IPS DF 6.9 (cell line): ENCODE measurements at places on chromosomes 1 and 21.

DNA sequence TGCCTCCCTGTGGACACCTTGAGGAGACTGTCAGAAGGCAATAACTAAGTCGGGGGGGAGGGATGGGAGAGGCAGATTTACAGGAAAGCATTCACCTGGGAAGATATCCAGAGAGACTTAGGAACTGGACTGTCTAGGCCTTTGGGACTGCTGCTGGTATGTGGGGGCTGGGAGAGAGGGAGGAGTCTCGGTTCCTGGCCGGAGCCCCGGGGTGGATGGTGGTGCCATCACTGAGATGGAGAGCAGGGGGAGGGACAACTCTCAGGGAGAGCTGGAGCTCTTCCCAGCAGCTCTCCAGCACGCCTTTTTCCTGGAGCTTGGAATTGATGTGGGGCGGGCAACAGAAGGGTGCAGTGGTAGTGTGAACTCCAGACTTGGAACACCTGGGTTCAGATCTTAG lies 22.1 kb downstream of the PTPRF start:
- DNase-seq: no peak

DNA sequence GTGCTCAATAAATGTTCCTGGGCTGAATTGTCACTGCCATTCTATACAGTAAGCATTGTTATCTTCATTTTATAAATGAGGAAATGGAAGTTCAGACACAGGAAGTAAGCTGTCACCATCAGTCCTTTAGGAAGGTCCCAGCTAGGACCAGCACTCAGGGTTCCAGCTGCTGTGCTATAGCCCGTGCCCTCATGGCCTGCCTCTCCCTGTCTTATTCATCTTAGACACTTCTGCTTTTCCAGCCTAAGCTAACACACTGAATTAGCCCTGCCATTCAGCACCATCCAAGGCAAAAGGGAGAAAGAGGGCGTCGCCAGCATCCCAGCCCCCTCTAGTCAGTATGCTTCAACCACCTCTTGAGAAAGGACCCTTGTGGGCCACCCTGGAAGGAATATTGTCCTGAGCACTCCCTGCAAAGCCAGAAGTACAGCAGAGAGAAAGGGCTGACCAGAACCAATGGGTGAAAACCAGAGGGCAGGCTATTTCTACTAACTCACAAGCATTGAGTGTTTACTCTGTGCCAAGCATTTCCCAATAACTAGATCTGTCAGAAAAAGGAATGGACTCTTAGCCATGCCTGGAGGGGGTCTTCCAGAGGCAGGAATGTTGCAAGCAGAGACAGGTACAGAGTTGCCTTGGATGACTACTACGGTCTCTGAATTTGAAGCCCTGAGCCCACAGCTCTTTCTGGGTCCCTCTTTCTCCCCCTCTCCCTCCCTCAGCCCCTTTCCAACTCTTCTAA lies 77.9 kb upstream of the NFIA start:
- DNase-seq: no peak

DNA sequence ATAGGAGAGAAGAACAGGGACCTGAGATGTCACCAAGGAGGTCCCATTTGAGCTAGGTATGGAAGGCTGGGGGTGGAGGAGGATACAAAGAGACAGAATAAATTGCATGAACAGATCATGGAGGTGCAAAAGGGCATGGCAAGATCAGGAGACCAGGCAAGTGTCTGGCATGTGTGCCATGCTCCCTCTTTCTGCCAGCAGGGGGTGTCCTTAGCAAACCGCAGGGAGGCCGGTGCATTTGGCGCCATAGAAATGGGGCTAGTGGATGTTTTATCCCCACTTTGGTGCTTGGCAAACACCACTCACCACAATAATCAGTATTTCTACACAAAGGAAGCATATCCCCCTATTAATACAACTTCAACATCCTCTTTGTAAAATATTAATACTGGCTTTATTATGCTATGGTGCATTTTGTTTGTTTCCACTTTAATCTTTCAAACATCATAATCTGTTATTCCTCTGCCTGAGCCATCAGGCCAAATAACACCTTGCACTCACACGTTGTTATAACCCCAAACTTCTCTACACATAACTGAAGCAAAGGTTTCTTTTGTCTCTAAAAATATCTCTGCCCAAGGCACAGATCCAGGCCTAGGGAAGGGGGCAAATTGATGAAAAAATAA lies 25.9 kb downstream of the S100A6 start:
- DNase-seq: no peak

- no peak for DNase-seq
Measured at GRCh38 chr1:21277180-21277579, 13.1 kb downstream of the ECE1 start.

GRCh38 chr1:40039245-40039756 lies 1.2 kb upstream of the CAP1 start:
- no peak for DNase-seq

DNA sequence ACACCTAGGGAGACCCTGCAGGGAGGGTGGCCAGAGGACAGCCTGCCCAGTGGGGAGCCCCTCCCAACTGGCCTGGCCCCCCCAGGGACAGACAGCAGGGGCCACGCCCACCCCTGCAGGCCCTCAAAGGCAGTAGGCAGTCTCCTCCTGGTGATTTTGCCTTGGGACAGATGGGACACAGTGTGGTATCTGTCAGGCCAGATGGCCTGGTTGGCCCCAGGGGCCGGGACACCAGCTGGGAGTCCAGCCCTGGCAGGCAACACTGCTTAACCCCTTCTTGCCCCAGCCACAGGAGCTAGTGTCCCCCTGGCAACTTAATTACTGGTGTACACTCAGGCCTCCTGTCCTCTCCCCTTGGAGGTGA lies 17.8 kb downstream of the IFFO2 start:
- no peak for DNase-seq

DNA sequence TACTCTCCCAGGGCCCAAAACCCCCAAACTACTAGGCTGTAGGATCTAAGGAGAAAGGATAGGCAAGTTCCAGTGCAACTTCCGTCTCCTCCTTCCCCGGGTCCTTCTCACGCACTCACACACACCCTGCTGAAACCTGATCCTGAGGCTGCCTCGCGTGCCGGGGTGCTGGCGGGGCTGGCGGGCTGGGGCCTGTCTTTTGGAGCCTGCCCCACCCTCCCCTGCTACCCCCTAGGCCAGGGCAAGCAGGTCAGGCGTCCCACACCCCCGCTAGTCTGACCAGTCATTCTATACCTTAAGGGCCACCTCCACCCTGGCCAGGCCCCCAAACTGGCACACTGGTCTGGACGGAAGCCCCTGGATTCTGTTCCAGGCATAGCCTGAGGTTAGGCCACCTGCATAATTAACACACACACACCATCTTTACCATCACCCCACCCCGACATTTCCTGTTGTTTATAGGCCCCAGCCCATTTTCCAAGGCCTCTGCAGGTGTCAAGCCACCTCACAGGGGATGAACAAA lies 48.3 kb upstream of the ARTN start:
- peak; percentile 39 for DNase-seq

DNA sequence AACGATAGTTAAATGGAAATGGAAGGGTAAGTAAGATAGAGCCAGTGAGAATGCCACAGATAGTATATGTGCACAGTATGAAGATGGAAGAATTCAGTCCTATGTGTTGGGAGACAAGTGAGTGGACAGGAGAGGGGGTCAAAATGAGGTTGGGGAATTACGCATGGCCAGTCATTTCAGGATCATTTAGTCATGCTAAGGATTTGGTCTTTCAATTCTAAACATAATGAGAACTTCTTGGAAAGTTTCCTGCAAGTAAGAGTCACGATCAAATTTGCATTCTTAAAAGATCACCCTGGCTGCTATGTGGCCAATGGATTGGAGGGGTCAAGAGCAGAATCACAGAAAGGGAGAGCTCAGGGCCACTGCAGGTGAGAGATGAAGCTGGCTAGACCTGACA lies 64.0 kb upstream of the KCNK2 start:
- DNase-seq: no peak

GRCh38 chr1:170698301-170699275 lies 34.7 kb downstream of the PRRX1 start:
- no peak for DNase-seq

DNA sequence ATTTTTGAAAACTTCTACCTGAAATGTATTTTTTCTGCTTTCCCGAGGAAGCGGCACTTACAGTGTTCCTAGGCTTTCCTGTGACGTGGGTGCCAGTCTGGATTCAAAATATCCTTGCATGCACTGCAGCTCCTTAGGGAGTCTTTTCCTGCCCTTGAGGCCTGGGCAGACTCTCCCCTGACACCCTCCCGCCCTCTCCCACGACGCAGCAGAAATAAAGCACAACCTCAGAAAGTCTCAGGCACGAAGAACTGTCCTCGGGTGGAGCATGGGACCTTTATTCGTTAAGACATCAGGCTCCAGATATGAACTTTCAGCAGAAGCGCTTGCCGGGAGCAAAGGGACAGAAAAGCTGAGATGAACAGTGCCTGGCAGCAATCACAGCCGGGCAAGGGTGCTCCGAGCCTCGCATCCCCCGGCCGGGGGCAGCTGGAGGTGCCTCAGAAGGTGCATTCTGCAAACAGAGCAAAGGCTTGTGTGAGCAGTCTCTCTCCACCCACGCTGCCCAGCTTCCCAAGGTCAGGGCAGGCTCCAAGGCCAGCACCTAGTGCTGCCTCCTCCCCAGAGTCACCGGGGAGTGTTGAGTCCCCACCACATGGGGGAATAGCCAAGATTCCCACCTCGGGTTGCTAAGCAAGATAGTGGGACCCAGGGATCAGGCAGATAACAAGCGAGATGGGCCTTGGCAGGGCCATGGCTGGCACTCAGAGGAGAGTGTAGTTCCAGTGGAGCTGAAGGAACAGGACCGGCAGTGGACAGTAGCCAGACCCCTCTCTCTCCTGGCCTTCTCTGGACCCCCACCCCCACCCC lies 3.2 kb downstream of the TFF3 start:
- DNase-seq: no peak

GRCh38 chr1:171717062-171717718 lies 24.7 kb downstream of the VAMP4 start:
- DNase-seq: no peak

GRCh38 chr21:28633839-28634555 lies 358.7 kb downstream of the LTN1 start:
- no peak for DNase-seq

- DNase-seq: no peak
Measured at GRCh38 chr1:153649863-153650235, 8.7 kb upstream of the SNAPIN start.

DNA sequence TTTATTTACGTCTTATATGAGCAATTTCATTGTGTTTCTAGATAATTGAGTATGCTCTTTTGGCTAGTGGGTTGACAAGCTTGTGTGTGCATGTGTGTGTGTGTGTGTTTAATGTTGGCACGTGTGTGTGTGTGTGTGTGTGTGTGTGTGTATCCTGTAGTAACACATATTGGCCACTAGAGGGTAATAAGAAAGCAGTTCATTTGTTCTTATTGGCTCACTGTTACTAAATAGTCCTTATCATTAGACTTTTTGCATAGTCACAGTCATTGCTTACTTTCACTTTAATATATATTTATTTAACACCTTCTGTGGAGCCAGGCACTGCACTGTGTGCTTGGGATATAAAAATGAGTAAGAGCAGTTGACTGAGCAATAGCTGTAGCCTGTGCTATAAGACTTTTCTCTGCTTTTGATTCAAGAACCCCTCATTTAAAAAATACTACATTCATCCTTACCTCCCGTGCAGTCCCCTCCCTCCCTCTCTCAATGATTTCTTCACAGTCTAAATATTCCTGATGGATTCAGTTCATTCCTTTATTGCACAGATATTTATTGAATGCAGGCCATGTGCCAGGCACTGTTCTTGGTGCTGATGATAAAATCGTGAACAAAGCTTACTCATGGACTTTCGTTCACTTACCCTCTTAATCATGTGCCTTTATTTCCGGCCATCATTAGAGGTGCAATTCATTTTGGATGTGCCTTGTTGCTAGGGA lies 96.7 kb downstream of the DYRK1A start:
- no peak for DNase-seq

DNA sequence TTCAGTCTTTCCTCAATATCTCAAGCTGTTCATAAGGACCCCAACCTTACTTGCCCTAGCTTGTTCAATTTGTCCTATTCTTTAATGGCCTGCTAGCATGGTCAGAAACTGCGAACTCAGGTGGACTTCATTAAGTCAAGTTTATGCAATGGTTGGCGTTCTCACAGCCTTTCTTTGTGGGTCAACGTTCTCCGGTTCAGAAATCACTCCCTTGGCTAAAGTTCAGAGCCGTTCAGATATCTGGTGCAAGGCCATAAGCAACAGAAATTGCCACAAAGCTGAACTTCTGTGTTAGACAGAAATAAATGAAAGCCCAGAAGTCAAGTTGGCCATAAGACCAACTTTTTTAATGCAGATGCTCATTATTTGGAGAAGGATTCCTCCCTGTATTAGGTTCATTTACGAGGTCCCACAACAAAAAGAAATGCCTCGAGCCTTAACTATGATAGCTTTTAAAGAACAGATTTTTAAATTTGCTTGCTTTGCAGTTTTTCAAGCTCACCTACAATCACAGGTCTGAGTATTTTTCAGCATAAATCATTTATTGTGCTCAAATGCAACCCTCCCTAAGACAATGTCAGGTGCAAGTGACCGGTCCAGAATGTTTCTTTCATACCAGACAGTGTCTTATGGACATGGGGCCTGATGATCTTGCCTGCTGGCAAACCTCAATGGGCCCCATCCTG lies 140.2 kb upstream of the COL11A1 start:
- no peak for DNase-seq

DNA sequence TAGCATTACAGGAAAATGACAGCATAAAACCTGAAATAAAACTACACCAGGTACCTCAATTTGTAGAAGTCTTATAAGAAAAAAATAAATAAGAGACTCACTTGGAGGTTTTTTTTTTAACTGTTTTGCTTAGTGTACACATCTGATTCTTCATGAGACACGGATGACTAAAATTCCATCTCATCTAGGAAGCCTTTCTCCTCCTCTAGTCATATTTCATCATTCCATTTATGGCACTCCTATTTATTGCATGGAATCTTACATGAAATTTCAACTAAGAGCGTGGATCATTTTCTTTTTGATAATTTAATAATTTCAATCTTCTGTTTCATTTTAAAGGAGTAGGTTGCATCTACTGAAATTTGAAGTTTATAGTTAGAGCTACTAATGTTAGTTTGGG lies 1.6 kb upstream of the PTGS2 start:
- DNase-seq: no peak

DNA sequence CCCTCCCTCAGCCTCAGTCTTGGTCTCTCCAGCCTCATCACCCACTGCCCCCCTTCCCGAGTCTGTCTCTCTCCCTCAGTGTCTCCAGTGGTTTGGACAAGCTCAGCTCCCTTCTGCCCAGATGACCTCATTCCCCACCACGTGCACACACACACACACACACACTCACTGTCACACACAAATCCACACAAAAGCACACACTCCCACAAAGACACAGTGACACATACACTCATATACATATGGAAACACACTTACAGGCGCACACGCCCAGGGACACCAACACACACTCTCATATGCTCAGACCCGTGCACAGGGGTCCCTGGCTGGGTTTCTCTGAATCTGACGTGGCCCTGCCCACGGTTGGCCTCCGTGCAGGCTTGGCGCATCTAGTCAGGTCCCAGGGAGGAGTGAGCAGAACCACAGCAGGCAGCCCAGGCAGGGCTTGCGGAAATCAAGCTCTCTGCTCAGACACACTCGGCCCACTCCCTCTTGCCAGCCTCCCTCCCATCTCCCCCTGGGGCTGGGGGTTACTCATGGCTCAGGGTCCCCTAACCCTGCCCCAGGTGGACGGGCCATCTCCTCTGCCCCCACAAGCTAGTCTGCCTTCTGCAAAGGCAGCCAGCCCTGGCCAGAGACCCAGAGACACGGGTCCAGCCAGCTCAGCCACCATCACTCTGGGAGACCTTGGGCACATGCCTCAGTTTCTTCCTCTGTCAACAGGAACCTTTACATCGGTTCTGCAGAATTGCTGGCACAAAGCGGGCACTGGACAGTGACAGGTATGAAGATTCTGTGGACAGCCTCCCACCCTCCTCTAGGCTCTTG lies 38.5 kb upstream of the FAM131C start:
- DNase-seq: no peak

GRCh38 chr1:152520561-152521090 lies 6.3 kb downstream of the CRCT1 start:
- DNase-seq: no peak
